ENCODE measurements at places on chromosomes 2 and 18. TPM values are rescaled to one million over a fixed set of nuclear protein-coding genes. Genes with fewer than 3 reads are reported as not detected.

The GLI2 gene
- 2.4 TPM for total RNA-seq

The HAAO gene
- total RNA-seq = 2.3 TPM

The TMEM169 gene
- 0.25 TPM for total RNA-seq

The LBH gene
- total RNA-seq = 200 TPM

The SPAG16 gene
- 20.6 TPM for total RNA-seq

The LAMA3 gene
- total RNA-seq = 3.5 TPM

The FBXO36 gene
- 0.58 TPM for total RNA-seq

The EVX2 gene
- not detected for total RNA-seq

The C2orf80 gene
- not detected for total RNA-seq

The C1GALT1C1L gene
- 1.2 TPM for total RNA-seq

The CYTIP gene
- total RNA-seq = 0.82 TPM

The ZNG1B gene
- 34.0 TPM for total RNA-seq

The IL37 gene
- total RNA-seq = not detected

The GAL3ST2 gene
- not detected for total RNA-seq

The CDKL4 gene
- total RNA-seq = 0.66 TPM

The KDSR gene
- 31.3 TPM for total RNA-seq

The GATA6 gene
- 60.9 TPM for total RNA-seq

The MPP4 gene
- total RNA-seq = not detected

The ANKRD36C gene
- 6.8 TPM for total RNA-seq

The PSD4 gene
- 2.2 TPM for total RNA-seq

The CCDC150 gene
- 0.66 TPM for total RNA-seq

The CCDC121 gene
- 6.8 TPM for total RNA-seq

The GPATCH11 gene
- total RNA-seq = 6.3 TPM

The ASB18 gene
- total RNA-seq = 11.3 TPM

The SLC25A12 gene
- total RNA-seq = 110 TPM

The NPHP1 gene
- 5.4 TPM for total RNA-seq

The SIX2 gene
- 0.91 TPM for total RNA-seq

The TMEM200C gene
- total RNA-seq = 0.96 TPM

The DOK1 gene
- 4.1 TPM for total RNA-seq

The HOXD1 gene
- not detected for total RNA-seq

The HOXD3 gene
- not detected for total RNA-seq

The MARCO gene
- 7.0 TPM for total RNA-seq

The LRRC30 gene
- not detected for total RNA-seq

The EML6 gene
- 0.77 TPM for total RNA-seq

The UGT1A4 gene
- total RNA-seq = not detected

The ASPRV1 gene
- 0.63 TPM for total RNA-seq

The ABCG5 gene
- not detected for total RNA-seq

The TOGARAM2 gene
- 51.9 TPM for total RNA-seq

The PNKD gene
- total RNA-seq = 75.4 TPM

The EML4 gene
- 4.3 TPM for total RNA-seq

The LIMS1 gene
- total RNA-seq = 77.0 TPM

The ANTXR1 gene
- 23.3 TPM for total RNA-seq

The ITGB6 gene
- total RNA-seq = 0.99 TPM

The POTEJ gene
- total RNA-seq = not detected

The FAM237A gene
- total RNA-seq = not detected

The PPP3R1 gene
- total RNA-seq = 34.6 TPM

The CD8B2 gene
- total RNA-seq = not detected

The GPR35 gene
- total RNA-seq = 1.3 TPM

The EPHA4 gene
- 40.6 TPM for total RNA-seq

The BOLL gene
- not detected for total RNA-seq

The LCLAT1 gene
- 41.0 TPM for total RNA-seq

The PSME4 gene
- 63.6 TPM for total RNA-seq

The AGPS gene
- 26.4 TPM for total RNA-seq

The NCKAP5 gene
- total RNA-seq = 6.0 TPM

The MAP3K19 gene
- total RNA-seq = not detected

The FNDC4 gene
- 1.7 TPM for total RNA-seq

The SH2D6 gene
- total RNA-seq = not detected

The ASXL3 gene
- 6.7 TPM for total RNA-seq

The FAM228B gene
- total RNA-seq = 29.6 TPM
